ENCODE measurements at places on chromosomes 12 and 14. TPM values are rescaled to one million over a fixed set of nuclear protein-coding genes. Genes with fewer than 3 reads are reported as not detected.

MAP1LC3B2 gene
- total RNA-seq, result 0.82 TPM

LRIG3 gene
- 10.6 TPM for total RNA-seq

WNT5B gene
- total RNA-seq, result 22.0 TPM

SAMD4A gene
- total RNA-seq, result 8.2 TPM

BTBD6 gene
- total RNA-seq, result 52.2 TPM

ORMDL2 gene
- 4.5 TPM for total RNA-seq

CEBPE gene
- total RNA-seq, result not detected

HOXC5 gene
- not detected for total RNA-seq

DACT1 gene
- 203 TPM for total RNA-seq

SDR9C7 gene
- total RNA-seq, result 0.41 TPM

CABP1 gene
- 2.0 TPM for total RNA-seq

DIO2 gene
- total RNA-seq, result 21.2 TPM

SCNN1A gene
- total RNA-seq, result not detected

RPL10L gene
- not detected for total RNA-seq

SFSWAP gene
- total RNA-seq, result 21.2 TPM

PRH2 gene
- not detected for total RNA-seq

OR4K15 gene
- total RNA-seq, result not detected

HOXC6 gene
- total RNA-seq, result not detected

IL31 gene
- total RNA-seq, result not detected

A2M gene
- total RNA-seq, result 38.7 TPM

GPD1 gene
- total RNA-seq, result 9.4 TPM

LMO3 gene
- 1,227 TPM for total RNA-seq

POLE2 gene
- total RNA-seq, result 5.3 TPM

SERPINA10 gene
- total RNA-seq, result not detected

DDX11 gene
- total RNA-seq, result 8.2 TPM

REP15 gene
- 0.82 TPM for total RNA-seq

KRT71 gene
- not detected for total RNA-seq

AQP2 gene
- total RNA-seq, result not detected

DHRS2 gene
- 0.41 TPM for total RNA-seq

PABPN1 gene
- 70.1 TPM for total RNA-seq

KRT2 gene
- not detected for total RNA-seq

NYNRIN gene
- total RNA-seq, result 9.8 TPM

OR4K5 gene
- not detected for total RNA-seq

DCN gene
- 41.6 TPM for total RNA-seq

TMEM253 gene
- total RNA-seq, result not detected

DPPA3 gene
- not detected for total RNA-seq

MANSC4 gene
- 0.41 TPM for total RNA-seq

IRF2BPL gene
- 68.9 TPM for total RNA-seq

TAS2R30 gene
- 6.5 TPM for total RNA-seq
